Head of caudate nucleus (tissue), 42 donors: ENCODE measurements at places on chromosomes 7 and 10.
A peak's percentile ranks its signal among the peaks of the same experiment; 100 is the strongest.

DNA sequence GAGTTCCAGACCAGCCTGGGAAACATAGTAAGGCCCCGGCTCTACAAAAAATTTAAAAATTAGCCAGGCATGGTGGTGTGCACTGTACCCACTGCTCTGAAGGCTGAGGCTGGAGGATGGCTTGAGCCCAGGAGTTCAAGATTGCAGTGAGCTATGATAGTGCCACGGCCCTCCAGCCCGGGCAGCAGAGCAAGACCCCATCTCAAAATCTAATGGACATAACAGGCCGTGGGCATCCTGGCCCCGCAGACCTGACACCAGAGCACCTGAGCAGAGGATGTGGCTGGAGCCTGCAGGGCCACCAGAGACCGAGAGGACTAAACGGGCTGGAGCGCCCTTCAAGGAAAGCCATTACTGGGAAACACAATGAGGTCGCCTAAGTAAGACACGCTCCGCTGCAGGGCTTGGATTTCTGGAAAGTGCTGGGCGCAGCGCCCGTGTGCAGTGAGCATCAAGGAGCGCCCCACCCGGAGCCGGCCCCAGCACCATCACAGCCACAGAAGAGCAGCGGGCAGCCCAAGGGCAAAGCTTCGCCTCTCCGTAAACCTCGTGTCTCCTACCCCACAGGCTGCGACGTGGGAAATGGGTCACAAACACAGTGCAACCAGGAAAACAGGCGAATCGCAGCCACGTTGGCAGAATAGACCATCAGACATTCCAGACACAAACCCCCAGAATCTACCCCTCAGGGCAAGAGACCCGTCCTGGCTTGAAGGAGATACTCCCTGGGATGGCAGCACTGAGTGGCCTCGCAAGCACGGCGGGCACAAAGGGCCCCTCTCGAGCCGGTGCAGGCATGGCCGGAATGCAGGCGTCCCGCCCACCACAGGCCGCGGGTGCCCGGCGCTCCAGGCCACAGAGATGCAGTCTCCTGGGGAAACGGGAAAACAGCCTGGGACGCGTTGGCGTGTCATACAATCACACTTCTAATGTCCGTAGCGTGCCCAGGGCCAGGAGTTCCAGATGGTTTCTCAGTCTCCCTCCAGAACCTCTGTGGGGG lies 4.9 kb downstream of the RADIL start:
- DNase-seq, result no peak

DNA sequence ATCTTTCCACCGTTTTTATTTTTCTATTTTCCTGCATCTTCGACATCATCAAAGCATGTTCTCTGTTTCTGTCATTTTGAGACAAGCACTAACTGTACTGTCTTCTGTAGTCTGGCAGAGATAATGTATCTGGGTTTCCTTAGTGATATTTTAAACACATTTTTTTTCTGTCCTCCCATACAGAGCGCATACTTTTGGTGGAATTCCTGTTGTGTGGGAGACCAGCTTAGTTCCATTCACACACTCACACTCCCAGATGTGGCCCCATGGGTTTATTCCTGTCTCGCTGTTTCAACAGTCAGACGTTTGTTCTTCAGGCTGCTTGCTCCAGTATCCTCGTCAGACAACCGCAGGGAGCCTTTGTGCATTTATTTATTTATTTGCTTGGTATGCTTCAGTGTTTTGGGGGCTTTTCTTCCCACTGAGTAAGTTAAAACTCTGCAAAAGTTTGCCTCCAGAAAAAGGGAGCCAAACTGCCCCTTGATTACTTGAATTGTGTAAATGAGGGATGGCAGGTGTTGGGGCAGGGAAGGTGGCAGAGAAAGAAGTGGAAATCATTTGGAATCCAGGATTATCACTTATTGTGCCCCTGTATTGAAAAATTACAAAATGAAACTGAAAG lies 456.8 kb upstream of the KLF6 start:
- DNase-seq, result no peak

DNA sequence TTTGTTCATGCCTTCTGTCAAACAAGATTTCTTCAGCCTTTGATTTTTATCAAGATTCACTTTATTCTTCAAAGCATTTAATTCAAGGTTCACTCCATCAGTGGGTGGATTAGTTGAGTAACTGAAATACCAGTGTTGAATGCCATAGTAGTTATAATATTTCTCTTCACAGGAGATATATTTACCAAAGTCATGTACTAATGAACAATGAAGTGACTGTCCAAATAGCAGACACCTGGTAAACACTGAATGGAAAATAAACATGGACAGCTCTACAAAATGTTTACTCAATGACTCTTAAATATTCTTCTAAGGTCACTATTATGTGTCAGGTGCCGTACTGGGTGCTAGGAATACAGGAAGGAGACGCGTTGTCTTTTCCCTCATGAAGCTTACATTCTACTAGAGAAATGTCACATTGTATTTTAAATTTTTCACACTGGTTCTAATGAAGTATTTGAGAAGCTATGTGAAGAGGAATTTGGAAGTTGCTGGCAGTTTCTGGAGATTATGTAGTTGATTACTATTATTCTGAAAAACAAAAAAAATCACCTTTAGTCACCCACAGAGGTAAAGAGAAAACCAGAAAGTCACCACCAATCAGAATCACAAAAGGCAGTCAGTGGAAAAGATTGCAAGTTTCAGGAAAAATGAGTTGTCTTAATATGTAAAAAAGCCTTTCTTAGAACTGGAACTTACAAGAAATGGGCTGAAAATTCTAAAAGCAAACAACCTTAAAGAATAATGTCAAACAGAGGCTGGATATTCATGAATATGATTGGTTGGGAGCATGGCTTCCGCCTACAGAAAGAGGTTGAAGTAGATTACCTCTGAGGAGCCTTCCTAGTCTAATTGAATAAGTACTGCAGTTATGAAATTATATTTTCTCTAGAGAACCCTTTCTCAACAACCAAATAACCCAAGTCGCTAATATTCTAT lies 84.5 kb downstream of the RTKN2 start:
- no peak for DNase-seq

- no peak for DNase-seq
Measured at GRCh38 chr10:122525788-122526187, 34.8 kb upstream of the DMBT1 start.

DNA sequence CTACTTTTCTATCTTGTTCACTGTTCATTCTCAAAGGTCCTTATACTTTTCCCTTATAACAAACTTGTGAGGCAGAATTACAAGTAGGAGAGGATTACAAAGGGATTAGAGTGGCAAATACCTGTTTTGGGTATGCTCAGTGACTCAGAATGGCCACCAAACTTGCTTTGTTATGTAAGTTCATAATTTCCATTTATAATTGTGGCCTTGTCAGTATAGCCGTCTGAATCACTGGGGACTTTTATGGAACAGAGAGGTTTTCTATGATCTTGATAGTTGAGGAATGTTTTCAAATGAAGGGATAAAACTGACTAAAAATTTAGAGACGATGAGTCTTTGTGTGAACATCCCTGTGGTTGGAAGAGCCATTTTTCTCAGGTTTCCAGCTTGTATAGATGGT lies 116.2 kb downstream of the SND1 start:
- DNase-seq, result no peak

DNA sequence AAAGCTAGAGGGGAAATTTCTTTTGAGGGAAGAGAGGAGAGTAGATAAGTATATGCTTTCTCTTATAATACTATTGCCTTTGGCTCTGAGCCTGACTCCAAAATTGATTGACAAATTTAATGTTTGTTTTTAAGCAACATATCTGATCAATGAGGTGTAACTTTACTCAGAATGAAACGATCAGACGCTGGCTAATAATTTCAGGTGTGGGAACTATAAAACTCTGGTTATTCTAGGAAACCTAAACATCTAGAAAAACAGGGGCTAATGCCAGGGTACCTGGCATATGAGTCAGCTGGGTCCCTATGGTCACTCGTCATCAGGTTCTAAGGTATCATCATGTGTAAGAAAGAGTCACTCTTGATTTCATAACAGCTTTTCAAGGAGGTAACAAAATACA lies 139.7 kb downstream of the ATE1 start:
- no peak for DNase-seq

- DNase-seq, result peak; percentile 67
Measured at GRCh38 chr7:6530626-6531491, 20.4 kb downstream of the GRID2IP start.

DNA sequence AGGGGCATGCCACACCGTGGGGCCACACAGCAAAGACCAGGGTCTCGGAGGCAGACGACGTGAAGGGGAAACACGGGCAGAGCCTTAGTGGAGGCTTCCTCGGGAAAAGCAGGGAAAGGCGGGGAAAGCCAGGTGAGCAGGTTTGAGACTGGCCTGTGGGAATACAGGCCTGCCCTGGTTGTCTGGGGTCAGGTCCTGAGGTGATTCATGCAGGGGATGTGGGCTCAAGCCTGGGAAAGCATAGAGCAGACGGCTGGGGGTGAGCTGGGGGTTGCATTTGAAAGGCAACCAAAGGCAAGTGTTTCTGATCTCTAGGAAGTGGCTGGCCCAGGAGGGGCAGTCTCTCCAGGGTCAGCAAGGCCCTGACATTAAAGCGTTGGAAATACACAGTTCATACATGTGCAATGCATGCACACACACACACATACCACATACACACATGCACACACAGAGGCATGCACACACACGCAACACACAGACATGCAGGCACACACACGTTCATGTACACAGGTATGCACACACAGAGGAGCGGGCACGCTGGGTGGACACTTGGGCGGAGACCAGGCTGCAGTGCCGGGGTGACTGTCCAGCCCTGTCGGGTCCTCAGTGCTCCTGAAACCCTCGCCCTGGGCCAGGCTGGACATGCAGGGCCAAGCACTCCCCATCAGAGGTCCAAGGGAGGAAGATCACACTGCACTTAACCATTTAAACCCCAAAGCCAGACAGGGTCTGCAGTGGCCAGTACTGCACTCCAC lies 51.8 kb downstream of the DPYSL4 start:
- no peak for DNase-seq

GRCh38 chr7:26664735-26665416 lies 199.5 kb downstream of the SKAP2 start:
- DNase-seq, result no peak

GRCh38 chr10:124181656-124182055 lies 88.3 kb upstream of the CHST15 start:
- DNase-seq, result no peak

- no peak for DNase-seq
Measured at GRCh38 chr10:58691528-58691927, 178.9 kb downstream of the BICC1 start.

GRCh38 chr10:75395066-75395931 lies 6.3 kb downstream of the ZNF503 start:
- DNase-seq, result peak; percentile 51

- no peak for DNase-seq
Measured at GRCh38 chr7:12139416-12139815, 71.7 kb upstream of the TMEM106B start.

- no peak for DNase-seq
Measured at GRCh38 chr10:11249808-11250195, 232.1 kb downstream of the CELF2 start.

DNA sequence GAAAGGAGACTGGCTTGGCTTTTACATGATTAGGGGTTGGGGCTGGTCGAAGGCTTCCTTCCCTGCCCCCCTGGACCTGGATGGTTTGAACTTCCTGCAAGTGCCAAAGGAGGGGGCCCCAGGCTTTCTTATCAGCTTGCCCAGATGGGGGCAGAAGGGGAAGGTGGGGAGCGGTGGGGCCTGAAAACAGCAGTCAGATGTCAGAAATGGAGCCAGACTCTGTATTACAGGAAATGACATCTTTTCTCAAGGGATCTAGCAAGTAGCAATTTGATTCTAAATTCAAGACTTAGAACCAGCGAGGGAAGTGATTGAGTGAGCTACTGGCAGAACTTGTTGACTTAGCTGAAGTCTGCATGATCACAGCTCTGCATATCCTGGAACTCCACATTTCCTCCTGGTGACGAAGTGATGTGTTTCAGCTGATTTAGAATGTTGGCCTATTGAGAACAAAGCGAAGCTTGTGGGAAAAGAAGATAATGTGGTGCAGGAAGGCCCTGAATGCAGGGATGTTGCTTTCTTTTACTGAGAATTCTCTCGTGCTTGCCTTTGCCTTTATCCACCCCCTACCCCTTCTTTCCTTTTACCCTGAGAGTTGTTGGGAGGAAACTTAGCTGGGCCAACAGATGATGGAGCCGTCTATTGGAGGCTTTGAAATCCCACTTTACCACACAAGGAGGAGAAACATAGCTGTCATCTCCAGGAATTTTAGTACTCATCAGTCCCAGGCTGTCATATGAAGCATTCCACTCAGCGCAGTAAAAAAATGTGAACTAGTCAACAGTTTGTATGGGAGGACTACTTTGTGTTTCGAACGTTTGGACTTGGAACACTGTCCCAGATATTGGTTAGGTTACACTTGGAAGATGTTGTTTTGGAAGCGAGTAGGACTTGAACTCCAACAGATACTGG lies 43.2 kb downstream of the CCNY start:
- no peak for DNase-seq

DNA sequence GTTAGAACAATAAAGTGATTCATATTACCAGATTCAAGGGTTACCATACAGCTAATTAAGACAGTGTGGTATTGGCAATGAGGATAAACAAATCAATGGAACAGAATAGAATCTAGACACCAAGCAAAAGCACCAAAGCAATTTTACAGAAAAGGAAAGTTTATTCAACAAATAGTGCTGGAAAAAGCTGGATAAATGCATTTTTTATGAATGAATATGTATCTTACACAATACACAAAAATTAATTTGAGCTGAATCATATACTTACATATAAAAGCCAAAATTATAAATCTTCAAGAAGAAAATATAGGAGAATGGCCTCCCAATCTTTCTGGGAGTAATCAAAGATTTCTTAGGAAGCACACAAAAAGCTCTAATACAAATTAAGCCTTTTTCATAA lies 220.4 kb upstream of the PTN start:
- no peak for DNase-seq

GRCh38 chr10:102133373-102134195 lies 744 bp downstream of the PPRC1 start:
- DNase-seq, result peak; percentile 80

GRCh38 chr7:79786187-79786586 lies 332.7 kb upstream of the MAGI2 start:
- no peak for DNase-seq

GRCh38 chr10:34761453-34761852 lies 53.6 kb downstream of the PARD3 start:
- no peak for DNase-seq

- no peak for DNase-seq
Measured at GRCh38 chr7:116762971-116763370, 91.0 kb downstream of the MET start.

DNA sequence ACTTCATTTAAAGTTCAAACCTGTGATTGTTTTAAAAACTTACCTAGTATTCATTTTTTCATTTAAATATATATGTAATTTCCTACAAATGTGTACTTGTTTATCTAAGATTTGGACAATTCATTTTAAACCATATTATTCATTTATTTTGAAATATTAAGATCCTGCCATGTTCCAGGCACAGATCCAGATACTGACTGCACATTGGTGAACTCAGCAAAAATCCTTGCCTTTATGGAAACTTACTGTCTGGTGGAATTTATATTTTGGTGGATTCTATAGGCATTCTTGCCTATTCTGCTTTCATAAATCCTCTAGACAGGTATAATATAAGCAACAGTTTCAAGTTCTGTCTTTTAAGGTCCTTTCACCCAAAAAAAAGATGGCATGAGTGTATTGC lies 48.3 kb upstream of the RPA3 start:
- DNase-seq, result no peak

- DNase-seq, result no peak
Measured at GRCh38 chr7:36563706-36564327, 160.5 kb downstream of the AOAH start.
